ENCODE measurements at places on chromosomes 4 and X.

DNA sequence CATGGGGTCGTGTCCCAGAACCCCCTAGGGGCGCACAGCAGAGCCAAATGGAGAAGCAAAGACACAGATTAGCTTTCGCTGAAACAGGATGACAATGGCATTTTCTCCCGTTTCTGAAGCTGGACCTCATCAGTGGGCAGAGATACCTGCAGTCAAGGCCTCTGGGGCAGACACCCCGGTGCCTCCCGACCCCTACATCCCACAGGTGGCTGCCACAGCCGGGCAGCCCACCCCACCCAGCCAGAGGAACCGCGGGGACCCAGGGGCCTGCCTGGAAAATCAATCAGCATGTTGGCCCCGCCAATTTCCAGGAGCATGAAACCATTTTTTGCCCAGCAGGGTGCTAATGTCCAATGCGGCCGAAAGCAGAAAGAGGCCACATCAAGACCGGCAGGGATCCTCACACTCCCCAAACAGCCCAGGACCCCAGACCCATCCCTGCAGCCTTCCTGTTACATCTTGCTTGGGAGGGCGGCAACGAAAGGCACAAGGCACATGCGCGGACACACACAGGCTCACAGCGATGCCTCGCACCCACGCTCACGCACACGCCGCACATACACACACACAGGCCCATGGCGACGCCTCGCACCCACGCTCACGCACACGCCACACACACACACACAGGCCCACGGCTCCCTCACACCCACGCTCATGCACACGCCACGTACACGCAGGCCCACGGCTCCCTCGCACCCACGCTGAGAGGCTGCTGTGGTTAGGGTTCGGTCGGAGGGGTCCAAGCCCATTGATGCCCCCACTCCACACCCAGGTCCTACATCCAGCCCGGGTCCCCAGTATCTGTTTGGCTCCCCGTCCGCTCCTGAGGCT, 130.6 kb upstream of the NKX1-1 start:
- DNase-seq, result no peak

DNA sequence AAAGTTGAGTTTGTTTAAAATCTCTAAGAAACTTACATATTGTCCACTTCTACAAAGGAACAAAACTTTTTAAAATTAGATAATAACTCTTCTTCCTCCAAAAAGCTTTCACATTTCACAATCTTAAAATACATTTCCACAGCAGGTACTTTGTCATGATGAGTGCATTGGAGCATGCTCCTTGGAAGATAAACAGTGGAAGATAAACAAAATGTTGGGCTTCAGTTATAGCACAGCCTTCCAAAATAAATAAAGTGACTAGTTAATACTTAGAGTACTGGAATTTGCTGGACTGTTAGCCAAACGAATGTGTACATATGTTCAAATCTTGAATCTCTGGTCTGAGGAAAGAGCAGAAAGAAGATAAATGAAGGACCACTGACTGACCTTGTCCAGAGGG, 54.9 kb upstream of the PDE5A start:
- DNase-seq, result no peak

- no peak for DNase-seq
These were observed 209.8 kb upstream of the NOCT start for GRCh38 chr4:138805736-138806135.

DNA sequence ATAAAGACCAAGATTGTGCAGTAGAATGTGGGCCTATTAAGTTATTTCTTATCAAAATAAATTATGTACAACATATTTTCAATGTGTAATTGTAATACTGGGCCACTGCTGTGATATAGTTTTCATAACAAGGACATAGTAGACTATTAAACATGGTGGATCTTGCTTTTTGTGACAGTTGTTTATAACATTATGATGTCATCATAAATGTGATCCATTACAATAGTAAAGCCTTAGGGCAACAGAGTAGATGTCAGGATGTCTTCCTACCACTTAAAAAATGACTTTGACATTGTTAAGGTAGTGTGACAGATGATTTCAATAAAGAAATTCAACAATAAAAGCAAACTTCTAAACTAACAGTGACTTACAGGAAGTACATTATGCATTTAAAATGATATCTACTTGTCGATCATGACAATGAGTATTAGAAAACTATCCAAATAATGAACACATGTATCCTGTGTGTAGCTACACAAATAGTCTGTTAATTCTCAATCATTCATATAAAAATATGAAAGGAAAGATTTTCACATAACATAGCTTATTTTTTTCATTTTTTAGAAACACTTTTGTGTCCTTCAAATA, 5.3 kb upstream of the AGA start:
- DNase-seq, result no peak

GRCh38 chrX:111090458-111090857, 5.5 kb upstream of the PAK3 start:
- no peak for DNase-seq

DNA sequence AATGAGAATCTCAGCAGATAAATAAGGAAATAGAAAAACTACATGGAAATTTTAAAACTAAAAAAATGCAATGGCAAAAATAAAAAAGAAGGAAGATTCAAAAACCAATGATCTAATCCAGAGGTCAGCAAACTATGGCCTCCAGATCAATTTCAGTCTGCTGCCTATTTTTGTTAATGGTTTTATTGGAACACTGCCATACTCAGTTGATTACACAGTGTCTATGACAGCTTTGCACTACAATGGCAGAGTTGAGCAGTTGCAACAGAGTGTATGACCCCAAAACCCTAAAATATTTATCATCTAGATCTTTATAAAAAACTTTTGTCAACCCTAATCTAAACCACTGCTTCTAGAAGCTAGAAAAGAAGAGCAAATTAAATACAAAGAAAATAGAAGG, 170.3 kb downstream of the RAB28 start:
- DNase-seq, result no peak

DNA sequence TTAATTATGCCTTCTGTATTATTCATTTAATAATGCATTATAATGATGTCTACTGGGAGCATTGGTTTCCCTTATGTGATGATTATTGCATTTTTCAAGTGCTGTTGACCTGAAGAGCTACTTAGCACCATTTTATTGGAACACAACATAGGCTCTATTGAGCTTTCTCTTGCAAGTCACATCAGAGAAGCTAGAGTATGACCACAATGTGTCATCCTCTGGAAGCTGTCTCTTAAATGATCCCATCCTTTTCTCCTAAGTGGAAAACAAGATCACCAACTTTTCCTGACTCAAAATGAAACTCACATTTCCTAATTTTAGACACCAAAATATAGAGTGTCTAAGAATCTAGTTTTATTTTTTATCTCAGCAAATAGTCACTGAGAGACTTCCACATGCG, 1451.9 kb downstream of the PCDH7 start:
- no peak for DNase-seq

- no peak for DNase-seq
These were observed at the start of gene SLC26A1 for GRCh38 chr4:993111-994029. Gene SLC26A1 (minus strand): TSS chr4:993404. CDS start chr4:991703, 1,701 bp downstream.

Data from SIG-M5 (cell line).